ENCODE measurements at places on chromosomes 13 and 19.

- no peak overlapping the region for H3K27ac ChIP-seq
- H3K4me1 ChIP-seq: no peaks in the 10 kb centered on the region
- peaks cover 15% of the 10 kb centered on the region for H3K27me3 ChIP-seq
- H3K36me3 ChIP-seq: no peaks in the 10 kb centered on the region
- no peak for DNase-seq
- H3K4me3 ChIP-seq: no peak overlapping the region
Measured at GRCh38 chr13:97798836-97799235, 154.6 kb upstream of the IPO5 start.

- H3K4me3 ChIP-seq: no peak overlapping the region
- DNase-seq: no peak
- H3K36me3 ChIP-seq: peaks cover 9% of the 10 kb centered on the region
- H3K27ac ChIP-seq: no peak overlapping the region
- no peaks in the 10 kb centered on the region for H3K4me1 ChIP-seq
Measured at GRCh38 chr19:20858861-20859260, 64.2 kb upstream of the ZNF85 start.

- H3K4me3 ChIP-seq: no peak overlapping the region
- no peak overlapping the region for H3K27ac ChIP-seq
- no peaks in the 10 kb centered on the region for H3K27me3 ChIP-seq
- DNase-seq: no peak
Measured at GRCh38 chr19:47663435-47663910, 49.7 kb upstream of the EHD2 start.

DNA sequence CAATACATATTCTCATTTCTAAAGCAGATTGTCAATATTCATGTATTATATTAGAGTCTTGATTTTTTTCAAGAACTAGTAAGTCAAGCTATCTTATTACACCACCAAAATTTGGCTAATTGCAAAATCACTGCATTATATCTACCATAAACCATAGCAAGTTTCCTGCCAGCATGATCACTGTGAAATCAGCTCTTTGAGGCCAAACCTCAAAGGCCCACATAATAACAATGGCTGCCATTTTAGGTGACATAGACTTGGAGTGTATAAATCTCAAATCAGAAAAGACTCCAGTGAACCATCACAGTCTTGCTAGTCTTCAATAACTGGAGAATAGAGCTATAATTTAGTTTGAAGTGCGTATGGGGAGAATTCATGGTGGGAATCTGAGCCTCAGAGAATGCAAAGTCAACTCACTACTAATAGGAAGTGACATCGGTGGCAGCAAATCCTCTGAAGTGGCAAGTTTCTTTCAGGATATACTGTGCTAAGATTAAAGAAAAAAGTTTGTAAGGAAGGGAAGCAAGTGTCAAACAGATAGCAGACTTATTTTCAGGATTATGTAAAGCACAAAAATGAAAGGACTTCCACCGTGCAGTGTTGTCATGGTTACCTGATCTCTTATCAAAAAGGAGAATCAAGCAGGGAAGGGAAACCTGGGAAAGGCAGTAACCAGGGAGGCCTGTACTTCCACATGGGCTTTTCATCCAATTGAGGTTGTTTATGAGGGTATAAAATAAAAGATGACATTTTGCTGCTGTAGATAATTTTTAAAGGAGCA is 117.4 kb upstream of the FNDC3A start:
- H3K36me3 ChIP-seq: no peaks in the 10 kb centered on the region
- peaks cover 13% of the 10 kb centered on the region for H3K4me1 ChIP-seq
- H3K4me3 ChIP-seq: no peak overlapping the region
- no peak overlapping the region for H3K27ac ChIP-seq

GRCh38 chr13:30867089-30867669 is 38.9 kb upstream of the MEDAG start:
- H3K27ac ChIP-seq: no peak overlapping the region
- no peak overlapping the region for H3K4me3 ChIP-seq
- peaks cover 12% of the 10 kb centered on the region for H3K4me1 ChIP-seq
- H3K36me3 ChIP-seq: no peaks in the 10 kb centered on the region
- peaks cover 31% of the 10 kb centered on the region for H3K27me3 ChIP-seq

DNA sequence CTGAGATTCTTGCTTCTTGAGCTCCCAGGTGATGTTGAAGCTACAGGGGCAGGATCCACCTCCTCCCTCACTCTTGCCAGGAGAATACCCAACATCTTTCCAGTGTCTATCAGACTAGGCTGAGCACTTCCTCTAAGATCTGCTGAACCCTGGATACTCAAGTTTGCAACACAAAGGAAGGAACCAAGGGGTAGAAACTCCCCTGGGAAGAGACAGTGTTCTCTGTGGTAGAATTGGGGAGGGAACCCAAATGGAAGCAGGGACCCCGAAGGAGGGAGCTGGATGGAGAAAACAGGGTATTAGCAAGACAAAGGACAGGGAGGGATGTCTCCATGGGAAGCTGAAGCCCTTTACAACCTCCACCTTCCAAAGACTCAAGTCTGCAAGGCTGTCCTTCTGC is 117.6 kb downstream of the DNAJC15 start:
- DNase-seq: no peak
- peaks cover 9% of the 10 kb centered on the region for H3K27me3 ChIP-seq
- no peak overlapping the region for H3K4me3 ChIP-seq
- no peak overlapping the region for H3K27ac ChIP-seq

DNA sequence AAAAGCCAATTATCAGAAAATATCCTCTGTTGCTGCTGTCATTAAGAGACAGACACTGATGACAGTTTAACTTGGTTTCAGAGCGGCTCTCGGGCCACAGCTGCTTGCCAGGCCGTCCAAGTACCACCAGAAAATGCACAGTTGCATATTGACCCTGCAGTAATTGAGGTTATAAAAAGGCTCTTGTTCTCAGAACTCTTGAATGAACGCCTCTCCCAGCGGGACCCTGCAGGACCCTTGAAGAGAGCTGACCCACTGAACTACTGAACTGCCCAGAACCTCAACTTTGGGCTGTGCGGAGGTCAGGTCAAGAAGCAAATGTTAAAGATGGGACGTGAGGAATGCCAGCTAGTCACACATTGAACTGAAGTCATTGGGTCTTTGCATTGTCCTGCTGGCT is 1559.0 kb upstream of the SLC10A2 start:
- no peak for DNase-seq
- no peaks in the 10 kb centered on the region for H3K4me1 ChIP-seq
- no peak overlapping the region for H3K4me3 ChIP-seq
- no peak overlapping the region for H3K27ac ChIP-seq
- no peaks in the 10 kb centered on the region for H3K27me3 ChIP-seq

- peaks cover 28% of the 10 kb centered on the region for H3K27me3 ChIP-seq
- H3K36me3 ChIP-seq: peaks cover 12% of the 10 kb centered on the region
- H3K4me3 ChIP-seq: no peak overlapping the region
Measured at GRCh38 chr19:391207-391557, 17.8 kb downstream of the C2CD4C start.

- no peak for DNase-seq
- no peak overlapping the region for H3K4me3 ChIP-seq
- H3K4me1 ChIP-seq: peaks cover 3% of the 10 kb centered on the region
- H3K27ac ChIP-seq: no peak overlapping the region
- no peaks in the 10 kb centered on the region for H3K27me3 ChIP-seq
Measured at GRCh38 chr13:67100730-67101129, 129.4 kb downstream of the PCDH9 start.

DNA sequence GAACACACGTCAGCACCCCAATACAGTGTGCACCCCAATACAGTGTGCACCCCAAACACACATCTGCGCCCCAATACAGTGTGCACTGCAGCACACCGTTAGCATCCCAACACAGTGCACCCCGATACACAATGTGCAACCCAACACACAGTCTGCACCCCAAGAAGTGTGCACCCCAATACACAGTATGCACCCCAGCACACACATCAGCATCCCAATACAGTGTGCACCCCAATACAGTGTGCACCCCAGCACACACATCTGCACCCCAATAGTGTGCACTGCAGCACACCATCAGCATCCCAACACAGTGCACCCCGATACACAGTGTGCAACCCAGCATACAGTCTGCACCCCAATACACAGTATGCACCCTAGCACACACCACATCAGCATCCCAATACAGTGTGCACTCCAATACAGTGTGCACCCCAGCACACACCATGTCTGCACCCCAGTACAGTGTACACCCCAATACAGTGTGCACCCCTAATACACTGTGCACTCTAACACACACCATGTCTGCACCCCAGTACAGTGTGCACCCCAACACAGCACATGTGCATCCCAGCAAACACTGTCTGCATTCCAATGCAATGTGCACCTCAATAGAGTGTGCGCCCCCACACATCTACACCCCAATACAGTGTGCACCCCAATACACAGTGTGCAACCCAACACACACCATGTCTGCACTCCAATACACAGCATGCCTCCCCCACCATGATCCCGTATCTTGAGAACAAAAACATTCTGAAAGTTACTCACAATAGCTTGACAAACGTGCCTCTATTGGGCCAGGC is 855 bp upstream of the CARS2 start:
- peak overlapping the region; percentile 83 for H3K27ac ChIP-seq
- peaks cover 25% of the 10 kb centered on the region for H3K4me1 ChIP-seq
- peaks cover 16% of the 10 kb centered on the region for H3K36me3 ChIP-seq
- H3K27me3 ChIP-seq: no peaks in the 10 kb centered on the region
- peak overlapping the region; percentile 84 for H3K4me3 ChIP-seq

- peaks cover 3% of the 10 kb centered on the region for H3K36me3 ChIP-seq
- H3K27ac ChIP-seq: no peak overlapping the region
- peaks cover 13% of the 10 kb centered on the region for H3K4me1 ChIP-seq
- DNase-seq: no peak
- no peaks in the 10 kb centered on the region for H3K27me3 ChIP-seq
Measured at GRCh38 chr13:91372911-91373310, 25.4 kb downstream of the MIR17HG start.

GRCh38 chr13:23858546-23858945 is 30.7 kb downstream of the MIPEP start:
- no peak for DNase-seq
- peaks cover 41% of the 10 kb centered on the region for H3K36me3 ChIP-seq
- no peaks in the 10 kb centered on the region for H3K27me3 ChIP-seq
- H3K27ac ChIP-seq: no peak overlapping the region
- H3K4me3 ChIP-seq: no peak overlapping the region
- peaks cover 12% of the 10 kb centered on the region for H3K4me1 ChIP-seq

DNA sequence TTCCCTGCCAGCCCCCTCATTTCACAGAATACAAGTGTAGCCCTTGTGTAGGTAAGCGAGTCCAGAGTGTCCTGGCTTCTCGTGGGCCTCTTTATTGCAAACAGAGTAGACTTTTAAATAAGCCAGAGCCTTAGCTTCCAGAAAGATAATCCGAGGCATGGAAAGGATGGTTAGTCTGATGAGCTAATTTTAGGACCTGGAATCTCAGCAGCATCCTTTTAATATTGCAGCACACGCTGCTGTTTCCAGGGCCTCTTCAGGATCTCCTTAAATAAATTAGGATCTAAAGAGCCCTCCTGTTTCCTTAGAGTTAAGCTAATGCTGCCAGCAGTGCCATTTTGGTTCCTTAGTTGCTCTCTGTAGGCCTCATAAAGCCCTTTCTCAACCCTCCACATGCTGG is 99.2 kb downstream of the RFC3 start:
- no peak overlapping the region for H3K4me3 ChIP-seq
- no peaks in the 10 kb centered on the region for H3K4me1 ChIP-seq
- no peaks in the 10 kb centered on the region for H3K36me3 ChIP-seq
- DNase-seq: no peak
- H3K27me3 ChIP-seq: no peaks in the 10 kb centered on the region

- no peak overlapping the region for H3K27ac ChIP-seq
- peaks cover 10% of the 10 kb centered on the region for H3K4me1 ChIP-seq
- no peak overlapping the region for H3K4me3 ChIP-seq
- DNase-seq: no peak
- peaks cover 42% of the 10 kb centered on the region for H3K36me3 ChIP-seq
Measured at GRCh38 chr19:55232286-55232602, 3.7 kb upstream of the TMEM86B start.

DNA sequence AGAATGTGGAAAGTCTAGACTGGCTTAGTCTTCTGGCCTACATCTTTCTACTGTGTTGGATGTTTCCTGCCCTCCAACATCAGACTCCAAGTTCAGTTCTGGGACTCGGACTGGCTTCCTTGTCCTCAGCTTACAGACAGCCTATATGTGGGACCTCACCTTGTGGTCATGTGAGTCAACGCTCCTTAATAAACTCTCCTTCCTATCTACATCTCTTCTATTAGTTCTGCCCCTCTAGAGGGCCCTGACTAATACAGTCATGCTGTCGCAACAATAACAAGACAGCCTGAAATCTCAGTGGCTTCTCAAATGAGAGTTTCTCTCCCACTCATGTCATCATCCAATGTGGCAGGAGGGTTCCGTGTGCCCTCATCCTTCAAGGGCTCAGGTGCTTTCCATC is 347.8 kb downstream of the MZT1 start:
- no peak overlapping the region for H3K4me3 ChIP-seq
- H3K27ac ChIP-seq: no peak overlapping the region
- no peaks in the 10 kb centered on the region for H3K27me3 ChIP-seq
- no peaks in the 10 kb centered on the region for H3K36me3 ChIP-seq
- no peaks in the 10 kb centered on the region for H3K4me1 ChIP-seq

DNA sequence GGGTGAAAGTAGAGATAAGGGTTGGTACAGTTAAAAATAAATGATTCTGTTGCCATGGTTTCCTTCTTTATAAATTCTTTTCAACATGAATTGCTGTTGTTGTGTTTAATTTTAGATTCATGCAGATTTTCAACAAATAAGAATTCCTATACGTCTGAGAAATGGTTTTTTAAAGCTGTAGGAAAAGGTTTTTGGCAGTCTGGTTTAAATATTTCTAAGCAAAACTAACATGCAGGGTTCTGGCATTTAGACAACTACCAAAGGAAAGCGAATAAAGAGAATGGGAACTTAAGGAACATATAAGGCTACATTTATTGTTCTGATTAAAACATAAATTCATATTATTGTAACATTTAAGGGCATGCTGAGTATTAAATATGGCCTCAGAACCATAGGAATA is 203.0 kb upstream of the MIR17HG start:
- no peaks in the 10 kb centered on the region for H3K4me1 ChIP-seq
- no peak for DNase-seq
- H3K36me3 ChIP-seq: no peaks in the 10 kb centered on the region

DNA sequence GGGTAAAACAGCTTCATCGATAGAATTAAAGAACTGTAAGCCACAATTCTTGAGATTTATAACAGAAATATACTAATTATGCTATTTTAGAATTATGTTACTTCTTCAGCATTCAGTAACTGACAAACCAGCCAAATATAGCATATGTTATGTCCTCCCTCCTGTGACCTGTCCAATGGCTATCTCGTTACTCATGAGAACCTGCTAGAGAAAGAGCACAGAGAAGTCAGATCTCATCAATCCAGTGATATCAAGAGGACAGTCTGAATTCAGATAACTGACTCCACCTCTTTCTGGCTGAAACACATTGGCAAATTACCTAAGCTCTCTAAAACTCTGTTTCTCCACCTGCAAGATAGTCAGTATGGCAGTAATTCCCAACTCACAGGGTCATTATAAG is 170.4 kb downstream of the FGF14 start:
- no peaks in the 10 kb centered on the region for H3K36me3 ChIP-seq
- H3K4me3 ChIP-seq: no peak overlapping the region
- DNase-seq: no peak

DNA sequence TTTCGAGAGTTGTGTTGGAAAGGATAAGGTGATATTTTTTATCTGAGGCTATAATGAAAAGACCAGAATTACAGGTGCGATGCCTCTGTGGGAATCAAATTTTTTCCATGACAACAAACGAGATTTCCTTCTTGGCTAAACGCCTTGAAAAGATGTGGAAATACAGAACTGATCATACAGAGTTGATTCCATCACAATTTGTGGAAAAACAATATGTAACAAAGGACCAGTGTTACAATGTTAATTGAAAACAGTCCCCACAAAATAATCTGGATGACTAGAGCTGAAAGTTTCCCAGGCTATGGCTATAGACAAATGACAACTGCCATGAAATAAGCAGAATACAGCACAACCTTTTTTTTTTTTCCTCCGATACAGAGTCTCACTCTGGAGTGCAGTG is 628.9 kb downstream of the DIAPH3 start:
- no peaks in the 10 kb centered on the region for H3K27me3 ChIP-seq
- H3K4me1 ChIP-seq: peaks cover 2% of the 10 kb centered on the region
- DNase-seq: no peak
- H3K27ac ChIP-seq: no peak overlapping the region
- H3K4me3 ChIP-seq: no peak overlapping the region
- H3K36me3 ChIP-seq: no peaks in the 10 kb centered on the region

All from stimulated activated naive B cell treated with anti-CD40 and anti-IgM and Interleukin-4, amounts not matched to agents 10 μg/mL and 1 μg/mL and 100 μg/mL, for 72 hours (primary cell).